Bronchial epithelial cell (primary cell): ENCODE measurements at places on chromosomes 7 and 10. TPM values are rescaled to one million over a fixed set of nuclear protein-coding genes. Genes with fewer than 3 reads are reported as not detected.

Gene C10orf143
- total RNA-seq: 0.26 and 1.0 TPM in 2 replicates

Gene SFR1
- 3.2 and 4.1 TPM in 2 replicates for total RNA-seq

DNA sequence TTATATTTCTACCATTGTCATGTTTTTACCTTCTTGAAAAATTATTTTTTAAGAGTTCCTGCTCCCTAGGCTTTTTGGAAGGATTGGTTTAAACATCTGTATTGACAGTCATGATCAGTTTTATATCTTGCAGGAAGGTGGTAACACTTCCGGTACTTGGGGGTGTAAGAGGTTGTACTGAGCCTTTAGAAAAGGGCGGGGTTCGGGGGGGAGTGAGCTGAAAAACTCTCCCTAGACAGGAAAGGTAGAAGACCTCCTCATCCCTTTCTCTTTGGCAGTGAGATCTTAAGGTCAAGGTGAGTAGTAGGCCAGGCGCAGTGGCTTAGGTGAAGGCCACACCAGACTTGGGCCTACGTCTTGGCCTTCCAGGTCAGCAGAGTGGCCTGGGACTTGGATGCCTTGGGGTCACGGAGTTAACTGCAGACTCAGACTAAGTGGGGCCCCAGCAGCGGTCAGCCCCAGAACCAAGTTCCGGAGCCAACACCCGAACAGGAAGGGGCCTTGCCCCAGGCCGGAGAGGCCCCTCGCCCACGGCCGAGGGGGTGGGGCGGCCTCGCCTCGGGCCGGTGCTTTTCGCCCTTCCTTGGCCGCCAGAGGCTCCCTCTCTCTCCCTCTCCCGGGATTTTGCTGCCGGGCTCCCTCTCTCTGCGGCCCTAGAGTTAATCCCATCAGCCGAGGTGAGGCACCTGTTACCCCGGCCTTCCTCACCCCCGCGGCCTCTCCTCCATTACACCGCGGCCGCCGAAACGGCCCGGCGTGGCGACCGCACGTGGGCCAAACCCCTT, at the start of gene PPP1R9A:
Gene PPP1R9A (plus strand): TSS at position 569 of the 785 bp plus-strand sequence. CDS start 2,520 bp downstream, outside the sequence.
- no peak for DNase-seq

- no peak for DNase-seq
These were observed 1.6 kb upstream of the GSTO1 start for GRCh38 chr10:104253106-104253505.

DNA sequence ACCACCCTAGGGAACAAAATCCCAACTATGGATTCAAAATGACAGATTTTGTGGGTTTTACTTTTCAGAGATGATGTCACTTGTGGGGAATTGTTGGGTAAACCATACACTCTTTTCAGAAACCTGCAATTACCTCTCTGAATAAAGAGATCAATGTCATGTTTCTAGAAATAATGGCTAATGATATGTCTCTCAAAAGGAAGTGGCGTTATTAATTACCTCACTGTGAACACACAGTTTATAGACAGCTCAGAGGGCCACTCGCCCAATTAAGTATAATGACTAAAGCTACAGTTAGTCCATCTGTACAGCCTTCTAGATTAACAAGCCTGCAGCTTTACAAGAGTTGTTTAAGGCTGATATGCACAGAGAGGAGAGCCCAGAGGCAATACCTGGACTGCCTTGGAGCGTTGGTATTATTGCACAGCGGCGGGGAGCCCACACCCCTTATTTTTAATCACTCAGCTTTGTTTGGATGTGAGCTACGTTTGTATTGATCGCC, 79.5 kb downstream of the RAB11FIP2 start:
- DNase-seq: no peak

DNA sequence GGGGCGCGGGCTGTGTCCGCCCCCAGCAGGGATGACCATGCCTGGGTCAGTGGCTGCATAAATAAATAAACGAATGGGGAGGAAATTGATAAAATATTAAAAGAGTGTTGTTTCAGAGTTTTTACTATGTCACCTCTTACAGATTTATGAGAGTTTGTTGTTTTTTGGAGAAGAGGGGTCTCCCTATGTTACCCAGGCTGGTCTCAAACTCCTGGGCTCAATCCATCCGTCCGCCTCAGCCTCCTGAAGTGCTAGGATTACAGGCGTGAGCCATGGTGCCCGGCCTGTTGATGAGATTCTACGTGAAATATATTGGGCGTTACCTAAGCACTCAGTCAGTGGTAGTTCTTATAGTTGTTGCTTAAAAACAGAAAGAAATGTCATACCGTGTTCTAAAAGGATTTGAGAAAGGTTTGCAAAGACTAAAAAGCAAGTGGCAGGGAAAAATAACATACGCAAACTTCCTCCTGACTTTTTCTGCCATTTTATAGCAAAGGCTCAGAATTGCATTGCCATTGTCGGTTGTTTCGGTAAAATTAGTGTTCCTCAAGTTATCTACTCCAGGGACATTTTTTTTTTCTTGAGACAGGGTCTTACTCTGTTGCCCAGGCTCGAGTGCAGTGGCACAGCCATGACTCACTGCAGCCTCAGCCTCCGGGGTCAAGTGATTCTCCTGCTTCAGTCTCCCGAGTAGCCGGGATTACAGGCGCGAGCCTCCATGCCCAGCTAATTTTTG, 39.5 kb upstream of the FOXK1 start:
- no peak for DNase-seq

DNA sequence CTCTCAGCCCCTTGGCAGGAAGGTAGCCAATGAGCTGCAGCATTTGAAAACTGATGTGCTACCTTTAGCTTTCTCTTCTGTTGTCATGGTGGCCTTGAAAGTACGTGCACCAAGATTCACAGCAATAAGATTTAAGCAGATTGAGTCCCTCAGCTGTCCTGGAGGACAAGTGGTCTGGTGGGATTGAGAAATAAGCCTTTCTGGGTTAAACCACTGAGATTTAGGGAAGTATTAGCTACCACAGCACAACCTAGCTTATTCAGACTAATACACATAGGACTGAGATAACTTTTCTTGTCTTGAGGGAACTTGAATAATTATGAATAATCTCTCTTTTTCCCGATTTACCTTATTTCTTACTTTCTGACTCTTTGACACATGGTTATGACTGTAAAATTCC, 324.0 kb downstream of the PTEN start:
- DNase-seq: no peak

DNA sequence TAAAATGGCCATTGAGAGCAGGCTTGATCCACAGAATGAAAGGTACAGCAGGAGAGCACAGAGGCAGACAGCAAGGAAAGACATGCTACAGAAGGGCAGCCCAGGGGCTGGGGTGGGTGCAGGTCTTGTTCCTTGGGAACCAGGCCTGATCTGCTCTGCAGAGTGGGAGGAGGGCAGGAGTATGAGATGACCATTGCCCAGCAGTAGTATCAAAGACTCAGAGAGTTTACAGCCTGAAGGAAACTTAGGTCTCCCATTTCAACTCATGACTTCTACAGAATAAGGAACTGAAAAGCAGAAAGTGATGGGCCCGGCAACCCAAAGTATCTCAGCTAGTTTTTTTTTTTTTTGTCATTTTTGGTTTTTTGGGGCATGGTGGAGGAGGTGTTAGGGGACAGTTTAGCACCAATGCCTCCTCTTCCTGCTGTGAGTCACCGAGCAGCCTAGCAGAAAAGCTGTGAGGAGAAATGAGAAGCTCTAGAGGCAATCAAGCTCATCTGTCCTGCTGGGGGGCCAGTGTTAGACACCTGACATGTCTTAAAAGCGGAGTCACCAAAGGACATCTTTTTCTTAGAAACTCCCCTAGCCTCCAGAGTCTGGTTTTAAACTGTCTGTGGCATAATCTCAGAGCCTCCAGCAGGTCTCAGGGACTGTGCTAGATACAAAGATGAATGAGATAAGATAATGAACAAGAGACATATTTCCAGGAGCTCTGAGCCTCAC, 34.3 kb upstream of the HERPUD2 start:
- DNase-seq: no peak

- DNase-seq: no peak
These were observed 87.2 kb downstream of the CALD1 start for GRCh38 chr7:134866617-134867016.

DNA sequence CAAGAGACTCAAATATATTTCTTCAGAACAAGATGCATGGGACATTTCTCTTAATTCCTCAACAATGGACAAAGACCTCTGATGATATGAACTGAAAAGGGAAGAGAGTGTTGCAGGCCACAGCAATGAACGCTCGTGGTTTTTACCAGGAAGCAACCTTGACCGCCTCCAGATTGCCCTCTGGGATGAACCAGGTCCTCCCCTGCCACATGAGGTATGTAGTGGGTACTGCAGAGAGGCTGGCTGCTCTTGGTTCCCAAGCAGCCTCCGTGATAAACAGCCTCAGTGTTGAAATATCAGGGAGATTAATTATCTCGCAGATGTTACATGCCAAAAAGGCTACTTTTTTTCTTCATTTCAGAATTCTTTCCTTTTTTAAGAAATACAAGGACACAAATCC, 338.8 kb downstream of the ELMO1 start:
- DNase-seq: no peak

- DNase-seq: no peak
These were observed 50.9 kb upstream of the ANTXRL start for GRCh38 chr10:46235705-46236545.
